ENCODE measurements at places on chromosomes 16 and 17.

GRCh38 chr17:41917679-41918313, 955 bp downstream of the ACLY start:
- DNase-seq, result peak; percentile 4

DNA sequence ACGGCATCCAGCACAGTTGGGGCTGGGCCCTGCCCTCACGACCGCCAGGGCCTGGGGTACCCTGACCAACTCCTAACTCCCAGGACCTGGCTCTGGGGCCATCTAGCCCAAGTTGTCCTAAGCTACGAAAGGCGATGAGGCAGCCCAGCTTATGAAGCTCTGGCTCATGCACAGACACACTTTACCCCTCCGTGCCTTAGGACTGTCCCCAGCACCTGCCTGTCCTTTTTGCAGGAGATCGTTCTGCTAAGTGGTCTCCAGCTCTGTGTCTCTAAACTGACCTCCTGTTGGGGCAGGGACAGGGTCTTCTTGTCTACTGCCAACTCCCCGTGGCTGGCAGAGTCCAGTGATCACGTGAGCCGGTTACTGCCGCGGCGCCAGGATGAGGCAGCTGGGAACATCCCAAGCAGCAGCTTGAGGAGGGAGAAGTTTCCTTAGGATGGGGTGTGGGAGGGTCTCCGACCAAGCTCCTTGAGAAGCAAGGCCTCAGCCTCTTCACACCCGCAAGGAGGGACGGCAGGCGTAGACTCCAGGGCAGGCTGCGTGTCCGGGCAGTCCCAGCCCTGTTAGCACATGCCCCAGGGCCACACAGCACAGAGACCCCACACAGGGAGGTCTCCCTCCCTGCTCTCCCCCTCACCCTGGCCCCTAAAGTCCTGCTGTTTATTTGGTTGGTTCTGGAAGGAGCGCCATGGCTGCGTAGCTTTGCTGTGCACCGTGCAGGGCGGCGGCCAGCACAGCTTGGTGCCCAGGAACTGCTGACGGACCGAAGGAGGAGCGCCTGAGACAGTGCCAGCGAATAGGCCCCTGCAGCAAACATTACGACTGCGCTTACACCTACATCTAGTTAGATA, 16.4 kb upstream of the METRNL start:
- DNase-seq, result no peak

DNA sequence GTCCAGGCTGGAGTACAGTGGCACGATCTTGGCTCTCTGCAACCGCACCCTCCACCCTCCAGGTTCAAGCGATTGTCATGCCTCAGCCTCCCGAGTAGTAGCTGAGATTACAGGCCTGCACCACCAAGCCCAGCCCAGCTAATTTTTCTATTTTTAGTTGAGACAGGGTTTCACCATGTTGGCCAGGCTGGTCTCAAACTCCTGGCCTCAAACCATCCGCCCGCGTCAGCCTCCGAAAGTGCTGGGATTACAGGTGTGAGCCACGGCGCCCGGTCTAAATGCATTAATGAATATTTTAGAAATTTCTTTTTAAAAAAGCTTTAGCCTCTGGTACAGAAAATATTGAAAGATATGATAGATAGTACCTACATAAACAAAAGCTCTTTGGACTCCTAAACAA, 95.0 kb downstream of the DNAH9 start:
- DNase-seq, result no peak

- no peak for DNase-seq
Measured at GRCh38 chr17:28405632-28406472, at the start of gene SLC46A1. Gene SLC46A1, minus strand, starts transcription at chr17:28406212. Its CDS starts 98 bp downstream, at chr17:28406114.

GRCh38 chr16:53515259-53515658, 12.2 kb upstream of the AKTIP start:
- DNase-seq, result peak; percentile 90

GRCh38 chr16:10322723-10323527, 62.9 kb upstream of the ATF7IP2 start:
- DNase-seq, result no peak

DNA sequence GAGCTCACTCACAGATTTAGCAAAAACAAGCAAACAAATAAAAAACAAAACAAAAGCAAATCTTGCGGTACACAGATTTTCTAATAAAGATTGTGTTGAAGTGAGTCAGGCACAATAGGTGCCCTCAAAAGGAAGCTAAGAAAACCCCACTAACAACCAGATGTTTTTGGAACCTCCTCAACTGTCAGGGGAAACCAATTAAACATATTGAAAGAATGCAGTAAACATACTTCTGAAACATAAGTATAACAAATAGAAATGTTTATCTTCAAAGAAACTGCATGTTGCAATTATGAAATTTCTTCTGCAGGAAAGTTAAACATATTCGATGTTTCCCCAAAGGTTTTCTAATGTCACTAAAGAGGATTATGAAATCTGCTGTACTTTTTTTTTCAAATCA, 110.5 kb upstream of the CORO6 start:
- no peak for DNase-seq

GRCh38 chr16:88634141-88634993, 4.0 kb upstream of the IL17C start:
- DNase-seq, result peak; percentile 32

- DNase-seq, result no peak
Measured at GRCh38 chr17:79645022-79645776, 34.3 kb upstream of the RBFOX3 start.

- no peak for DNase-seq
Measured at GRCh38 chr17:80427366-80428282, 12.7 kb downstream of the ENDOV start.

DNA sequence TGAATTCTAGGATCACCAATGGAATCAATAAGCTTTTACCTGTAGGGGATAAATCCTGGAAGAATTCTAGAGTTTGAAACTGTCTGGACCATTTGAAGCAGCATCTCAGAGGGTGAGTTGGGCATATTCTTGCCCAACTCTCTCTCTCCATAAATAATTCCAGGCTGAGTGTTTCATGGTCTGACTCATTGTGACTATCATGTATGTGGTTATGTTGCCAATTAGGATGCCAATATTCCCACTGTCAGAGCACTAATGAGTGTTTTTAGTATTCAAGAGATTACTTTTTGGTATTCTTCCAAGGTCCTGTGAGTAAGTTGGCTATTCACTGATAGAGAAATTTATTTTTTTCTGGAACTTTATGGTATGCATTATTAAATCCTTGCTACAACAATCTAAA, 456.9 kb downstream of the TOX3 start:
- peak; percentile 6 for DNase-seq

GRCh38 chr17:40349895-40350688, 14.4 kb downstream of the GJD3 start:
- DNase-seq, result peak; percentile 66

- DNase-seq, result no peak
Measured at GRCh38 chr17:65365169-65365568, 196.3 kb downstream of the AXIN2 start.

- DNase-seq, result no peak
Measured at GRCh38 chr17:14033166-14033565, 36.1 kb upstream of the COX10 start.

DNA sequence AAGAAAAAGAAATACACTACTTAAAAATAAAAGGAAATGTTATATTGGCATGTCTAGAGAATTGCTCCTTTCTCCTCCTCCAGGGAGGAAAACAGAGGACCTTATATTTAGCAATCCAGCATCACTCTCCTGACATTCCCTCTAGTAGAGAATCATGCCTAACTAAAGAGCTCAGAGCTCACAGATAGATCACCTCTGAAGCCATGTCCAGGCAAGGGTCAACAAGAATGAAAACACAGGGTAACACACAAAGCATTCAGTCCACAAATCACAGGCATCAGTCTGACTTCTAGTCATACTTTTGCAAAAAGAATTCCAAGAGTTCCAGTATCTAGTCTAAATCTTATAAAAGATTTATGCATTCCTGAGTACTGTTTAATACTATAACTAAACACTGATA, 4.4 kb upstream of the HASPIN start:
- DNase-seq, result no peak

- peak; percentile 80 for DNase-seq
Measured at GRCh38 chr17:73474370-73474988, 162.7 kb upstream of the CDC42EP4 start.

- peak; percentile 68 for DNase-seq
Measured at GRCh38 chr16:69848637-69849545, 86.8 kb downstream of the WWP2 start.

GRCh38 chr17:79943347-79944241, 92.1 kb downstream of the TBC1D16 start:
- no peak for DNase-seq

DNA sequence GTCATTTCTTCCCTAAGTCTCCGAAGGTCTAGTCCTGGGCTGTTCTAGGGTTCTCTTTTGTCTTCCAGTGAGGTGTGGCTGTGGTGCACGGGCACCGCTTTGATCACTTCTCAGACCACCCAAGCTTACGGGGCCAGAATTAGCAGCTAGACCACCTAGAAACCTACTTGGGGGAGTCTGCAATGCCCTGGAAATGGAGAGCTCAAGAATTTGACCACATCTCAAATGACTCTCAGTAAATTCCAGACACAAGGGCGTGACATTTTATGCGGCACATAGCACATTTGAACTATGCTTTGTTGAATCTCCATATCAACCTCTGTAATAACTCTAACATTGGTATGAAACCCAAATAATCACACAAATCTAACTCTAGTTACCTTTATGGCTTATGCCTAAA, 24.9 kb downstream of the TRIM16 start:
- no peak for DNase-seq

DNA sequence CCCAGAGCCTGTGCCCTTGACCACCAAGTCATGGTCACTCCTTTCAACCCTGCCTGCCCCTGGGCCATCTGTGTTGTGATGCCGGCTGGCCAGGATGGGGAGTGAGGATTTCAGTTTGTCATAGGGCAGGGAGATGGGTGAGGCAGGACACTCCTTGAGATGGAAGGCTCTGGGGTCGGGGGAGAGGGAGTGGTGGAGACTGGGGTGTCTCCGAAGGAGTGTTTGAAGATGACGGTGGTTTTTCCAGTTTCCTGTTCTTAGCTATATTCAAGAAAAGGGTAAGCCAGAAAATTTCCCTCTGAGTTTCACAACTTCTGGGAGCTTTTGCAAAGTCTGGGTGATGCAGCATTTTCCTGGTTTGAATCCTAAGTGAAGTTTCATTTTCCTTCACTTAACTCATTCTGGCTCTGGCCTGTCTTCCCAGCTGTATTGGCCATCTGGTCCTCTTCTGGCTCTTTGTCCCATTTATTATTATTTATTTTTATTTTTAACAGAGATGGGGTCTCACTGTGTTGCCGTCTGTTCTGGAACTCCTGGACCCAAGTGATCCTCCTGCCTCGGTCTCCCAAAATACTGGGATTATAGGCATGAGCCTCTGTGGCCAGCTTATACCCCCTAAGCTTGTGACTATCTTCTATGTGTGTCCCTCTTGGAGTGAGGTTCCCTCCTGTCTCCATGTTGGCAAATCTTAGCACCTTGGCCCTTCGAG, 27.7 kb downstream of the ABCC1 start:
- DNase-seq, result no peak

DNA sequence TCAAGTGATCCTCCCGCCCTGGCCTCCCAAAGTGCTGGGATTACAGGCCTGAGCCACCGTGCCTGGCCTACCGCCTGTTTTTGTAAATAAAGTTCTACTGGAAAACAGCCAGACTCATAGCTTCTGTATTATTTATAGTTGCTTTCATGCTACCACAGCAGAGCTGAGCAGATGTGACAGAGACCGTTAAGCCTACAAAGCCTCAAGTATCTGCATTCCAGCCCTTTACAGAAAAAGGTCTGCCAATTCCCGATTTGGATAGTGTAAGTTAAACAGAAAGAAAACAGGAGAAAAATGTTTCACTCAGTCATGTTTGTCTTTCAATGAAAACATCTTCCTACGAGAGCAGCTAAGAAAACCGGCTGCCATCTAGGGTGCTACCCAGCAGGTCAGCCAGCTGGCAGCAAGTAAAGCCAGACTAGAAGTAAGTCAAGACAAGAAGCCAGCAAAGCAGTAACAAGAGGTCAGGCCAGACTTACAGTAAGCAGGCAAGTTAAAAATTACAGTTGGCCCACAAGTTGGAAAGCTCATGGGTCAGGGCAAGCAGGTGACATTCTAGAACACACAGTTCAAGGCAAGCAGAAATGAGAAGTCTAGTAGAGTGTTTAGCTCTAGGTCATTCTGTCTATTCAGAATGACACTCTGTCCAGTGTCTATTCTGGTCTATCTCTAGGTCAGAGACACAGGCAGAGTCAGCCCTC, 17.7 kb downstream of the NCBP3 start:
- DNase-seq, result no peak

- peak; percentile 82 for DNase-seq
Measured at GRCh38 chr17:55717898-55718735, 4.5 kb downstream of the TMEM100 start.

DNA sequence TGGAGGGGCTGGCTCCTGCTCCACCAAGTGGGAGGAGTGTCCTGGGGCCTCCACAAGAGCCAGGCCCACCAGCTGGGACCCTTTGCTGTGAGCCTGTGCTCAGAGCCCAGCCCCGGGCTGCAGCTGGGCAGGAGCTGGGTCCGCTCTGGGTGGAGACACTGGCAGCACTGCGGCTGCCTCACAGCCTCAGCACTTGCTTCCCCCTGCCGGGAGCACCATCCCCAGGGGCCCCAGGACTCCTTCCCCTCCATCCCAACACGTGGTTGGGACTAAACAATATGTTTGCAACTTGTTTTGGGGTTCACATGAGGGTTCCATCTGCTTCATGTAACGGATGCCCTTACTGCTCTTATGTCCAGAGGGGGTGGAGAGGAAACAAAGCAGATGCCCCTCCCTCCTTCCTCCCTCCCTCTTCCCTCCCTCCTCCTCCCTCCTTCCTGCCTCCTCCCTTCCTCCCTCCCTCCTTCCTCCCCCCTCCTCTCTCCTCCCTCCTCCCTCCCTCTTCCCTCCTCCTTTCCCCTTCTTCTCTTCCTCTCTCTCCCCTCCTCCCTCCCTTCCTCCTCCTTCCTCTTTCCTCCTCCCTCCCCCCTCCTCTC, 16.3 kb upstream of the CBFA2T3 start:
- no peak for DNase-seq

DNA sequence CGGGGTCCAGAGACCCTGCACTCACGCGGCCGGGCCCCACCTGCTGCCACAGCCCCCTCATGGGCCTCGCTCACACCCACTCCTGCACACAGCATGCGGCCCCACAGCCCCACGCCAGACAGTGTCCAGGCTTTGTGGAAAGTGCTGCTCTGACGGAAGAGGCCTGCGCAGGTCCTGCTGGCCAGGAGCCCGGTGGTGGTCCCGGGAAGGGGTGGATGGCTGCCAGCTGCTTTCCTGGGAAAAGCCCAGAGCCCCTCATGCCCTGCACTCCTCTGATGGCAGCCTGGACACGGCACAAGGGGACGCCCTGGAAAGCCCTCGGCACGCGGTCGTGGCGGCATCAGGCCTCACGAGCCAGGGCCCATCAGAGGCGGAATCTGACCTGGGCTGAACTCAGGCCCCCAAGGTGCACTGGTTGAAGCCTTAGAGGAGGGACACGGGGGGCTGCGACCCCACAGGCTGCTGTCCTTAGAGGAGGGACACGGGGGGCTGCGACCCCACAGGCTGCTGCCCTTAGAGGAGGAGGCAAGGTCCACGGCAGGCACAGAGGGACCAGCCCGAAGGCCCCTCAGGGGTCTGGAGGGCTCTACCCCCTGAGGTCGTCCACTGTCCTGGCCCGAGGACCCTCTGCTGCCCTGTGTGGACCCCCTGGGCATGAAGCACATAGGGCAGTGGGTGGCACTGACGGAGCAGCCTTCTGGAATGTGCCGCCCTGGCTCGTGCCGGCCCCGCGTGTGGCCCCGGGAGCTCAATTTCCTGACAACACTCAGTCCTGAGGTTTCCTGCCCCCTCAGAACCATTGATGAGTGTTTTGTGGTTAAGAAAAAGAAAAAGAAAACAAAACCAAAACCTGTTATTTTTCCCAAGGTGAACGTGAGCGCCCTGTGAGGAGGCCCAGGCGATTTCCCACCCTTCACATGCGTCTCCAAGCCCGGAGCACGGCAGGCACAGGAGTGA, 22.1 kb downstream of the SOX8 start:
- DNase-seq, result peak; percentile 22

Measured in brain microvascular endothelial cell (primary cell).